NCI-H1417 (cell line): ENCODE measurements at places on chromosomes 12 and 14.

- no peak for DNase-seq
Measured at GRCh38 chr12:104348283-104348993, 44.9 kb downstream of the EID3 start.

DNA sequence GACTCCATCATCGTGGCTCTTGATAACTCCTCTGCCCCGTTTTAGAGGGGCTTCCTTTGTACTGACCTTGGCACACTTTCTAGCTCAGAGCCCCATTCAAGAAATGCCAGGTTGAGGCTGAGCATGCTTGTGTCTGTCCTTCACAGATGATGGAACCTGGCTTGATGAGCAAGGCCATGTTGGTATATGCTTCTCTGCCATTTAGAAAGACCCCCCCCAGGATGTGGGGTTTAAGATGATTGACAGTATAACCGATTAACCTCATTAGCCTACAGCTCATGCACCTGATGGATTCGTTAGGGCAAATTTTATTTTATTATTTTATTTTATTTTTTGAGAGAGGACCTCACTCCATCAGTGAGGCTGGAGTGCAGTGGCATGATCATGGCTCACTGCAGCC lies 21.0 kb downstream of the BATF start:
- no peak for DNase-seq

GRCh38 chr14:92412912-92413311 lies 89.9 kb downstream of the SLC24A4 start:
- no peak for DNase-seq

GRCh38 chr12:94182986-94183707 lies 34.8 kb downstream of the PLXNC1 start:
- DNase-seq: no peak

DNA sequence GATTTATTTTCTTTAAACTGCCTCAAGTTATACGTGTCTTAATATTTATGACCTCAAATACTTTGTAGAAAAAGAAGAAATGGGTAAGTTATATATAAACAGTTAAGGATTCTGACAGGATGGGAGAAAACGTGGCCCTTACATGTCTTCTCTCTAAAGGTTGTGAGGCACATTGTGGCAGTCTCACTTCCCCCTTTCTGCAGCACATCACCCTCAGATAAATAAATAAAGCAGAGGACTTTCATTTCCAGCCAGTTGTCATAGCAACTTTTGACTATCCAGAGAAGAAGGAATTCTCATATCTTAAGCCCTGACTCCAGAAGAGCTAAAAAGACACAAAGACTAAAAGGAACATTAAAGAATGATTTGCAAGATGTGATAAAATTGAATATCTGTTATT lies 28.8 kb upstream of the CEP83 start:
- DNase-seq: no peak

DNA sequence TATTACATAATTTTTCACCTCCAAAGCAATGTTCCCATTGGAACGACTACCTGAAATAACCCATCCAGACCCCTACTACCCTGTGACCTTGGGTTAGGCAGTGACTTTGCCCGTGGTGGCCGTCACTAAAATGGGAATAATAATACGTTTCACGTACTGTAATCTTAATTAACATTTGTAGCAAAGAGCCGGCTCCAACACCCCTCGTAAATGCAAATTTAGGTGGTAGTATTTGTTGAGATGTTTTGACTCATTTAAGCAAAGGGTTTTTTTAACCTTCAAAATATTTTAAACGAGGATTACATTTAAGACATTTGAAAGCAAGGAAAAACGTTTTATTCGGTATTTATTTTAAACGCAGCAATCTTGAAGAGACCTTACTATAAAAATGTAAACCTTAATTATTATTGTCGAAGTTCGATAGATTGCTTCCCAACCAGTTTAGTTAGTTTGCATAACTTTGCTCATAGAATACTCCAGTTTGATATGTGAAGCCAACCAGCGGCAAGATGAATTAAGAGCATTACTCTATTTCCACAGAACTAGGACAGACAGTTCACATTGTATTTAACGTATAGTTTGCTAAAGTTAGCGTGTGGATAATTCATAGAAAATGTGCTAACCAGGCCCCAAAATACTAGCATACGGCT lies 1.4 kb upstream of the ARID2 start:
- DNase-seq: peak; percentile 51

GRCh38 chr12:20883288-20883687 lies 72.8 kb downstream of the SLCO1B3 start:
- DNase-seq: no peak

DNA sequence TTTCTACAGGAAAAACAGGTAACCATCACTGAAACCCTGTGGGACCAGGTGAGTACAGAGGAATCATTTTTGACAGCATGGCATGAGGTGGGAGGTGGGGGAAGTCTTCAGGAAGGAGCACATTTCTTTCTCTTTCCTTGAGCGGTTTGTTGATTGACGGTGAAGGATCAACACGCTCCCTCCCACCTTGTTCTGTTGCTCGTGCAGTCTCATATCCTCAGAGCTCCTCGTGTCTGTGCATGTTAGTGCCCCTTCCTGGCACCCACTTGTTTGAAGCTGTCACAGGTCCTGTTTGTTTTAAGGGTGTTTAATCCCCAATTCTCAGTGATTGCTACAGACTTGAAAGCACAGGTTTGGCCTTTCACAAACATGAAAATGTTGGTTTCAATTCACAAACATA lies 4.4 kb downstream of the C12orf54 start:
- no peak for DNase-seq

DNA sequence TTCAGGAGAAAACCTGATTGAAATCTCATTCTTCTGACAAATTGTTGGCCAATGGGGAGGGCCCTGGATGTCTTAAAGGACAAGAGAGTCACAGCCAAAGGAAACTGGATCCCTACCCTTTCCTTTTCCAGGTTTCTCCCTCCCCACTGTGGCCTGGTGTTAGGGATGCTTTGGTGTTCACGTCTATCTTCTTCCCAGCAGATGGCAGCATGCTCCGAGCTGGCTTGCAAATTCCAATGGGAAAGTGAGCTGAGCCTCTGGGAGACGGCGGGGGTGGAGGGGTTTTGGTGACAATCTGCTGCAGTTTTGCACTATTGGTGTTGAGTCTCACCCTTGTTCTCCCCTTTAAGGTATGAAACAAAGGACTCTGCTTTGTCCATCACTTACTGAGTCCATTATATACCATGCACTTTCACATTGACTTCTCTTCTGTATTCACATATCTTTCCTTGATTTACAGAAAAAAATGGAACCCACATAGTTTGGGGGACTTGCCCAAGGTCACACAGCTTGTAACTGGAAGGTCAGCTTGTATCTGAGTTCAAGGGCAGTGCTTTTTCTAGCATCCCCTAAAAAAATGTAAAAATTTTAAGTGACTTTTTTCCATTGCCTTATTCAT lies 39.3 kb downstream of the CCDC177 start:
- DNase-seq: peak; percentile 85

- no peak for DNase-seq
Measured at GRCh38 chr14:92755495-92755894, 7.1 kb upstream of the LGMN start.

- DNase-seq: peak; percentile 64
Measured at GRCh38 chr14:100392356-100392755, 69.2 kb downstream of the SLC25A47 start.

DNA sequence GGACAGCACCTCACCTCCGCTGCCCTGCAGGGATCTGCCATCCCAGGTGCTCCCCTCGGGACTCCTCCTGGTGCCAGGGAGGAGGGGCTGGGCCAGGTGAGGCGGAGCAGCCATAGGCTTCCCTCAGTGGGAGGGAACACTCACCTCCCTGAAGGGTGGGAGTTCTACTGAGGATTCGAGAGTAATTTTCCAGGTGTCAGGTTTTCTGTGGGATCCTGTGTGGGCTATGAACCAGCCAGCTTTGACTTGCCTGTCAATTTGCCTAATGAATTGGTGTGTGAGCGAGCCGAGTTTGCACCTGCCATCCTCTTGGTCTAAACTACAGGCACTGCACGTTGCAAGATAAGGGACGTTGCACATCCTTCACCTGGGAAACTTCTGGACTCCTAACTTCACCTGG lies 50.3 kb downstream of the NOC4L start:
- no peak for DNase-seq

- peak; percentile 71 for DNase-seq
Measured at GRCh38 chr14:105315211-105315721, 718 bp downstream of the PACS2 start.

GRCh38 chr12:28824849-28825248 lies 324.2 kb upstream of the FAR2 start:
- no peak for DNase-seq

- DNase-seq: no peak
Measured at GRCh38 chr14:53881921-53882320, 74.7 kb downstream of the BMP4 start.

DNA sequence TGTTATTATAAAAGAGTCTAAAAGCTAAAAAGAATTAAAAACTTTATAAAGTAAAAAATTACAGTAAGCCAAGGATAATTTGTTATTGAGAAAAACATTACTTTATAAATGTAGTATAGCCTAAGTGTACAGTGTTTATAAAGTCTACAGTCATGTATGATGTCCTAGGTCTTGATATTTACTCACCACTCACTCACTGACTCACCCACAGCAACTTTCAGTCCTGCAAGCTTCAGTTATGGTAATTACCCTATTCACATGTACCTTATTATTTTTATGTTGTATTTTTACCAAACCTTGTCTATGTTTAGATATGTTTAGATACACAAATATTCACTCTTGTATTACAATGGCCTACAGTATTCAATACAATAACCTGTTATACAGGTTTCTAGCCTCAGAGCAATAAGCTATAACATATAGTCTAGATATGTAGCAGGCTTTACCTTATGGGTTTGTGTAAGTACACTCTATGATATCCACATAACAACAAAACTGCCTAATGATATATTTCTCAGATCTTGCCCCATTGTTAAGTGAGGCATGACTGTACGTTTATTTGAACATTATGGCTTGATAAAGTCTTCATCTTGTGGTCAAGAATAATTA lies 113.7 kb upstream of the KITLG start:
- DNase-seq: no peak

DNA sequence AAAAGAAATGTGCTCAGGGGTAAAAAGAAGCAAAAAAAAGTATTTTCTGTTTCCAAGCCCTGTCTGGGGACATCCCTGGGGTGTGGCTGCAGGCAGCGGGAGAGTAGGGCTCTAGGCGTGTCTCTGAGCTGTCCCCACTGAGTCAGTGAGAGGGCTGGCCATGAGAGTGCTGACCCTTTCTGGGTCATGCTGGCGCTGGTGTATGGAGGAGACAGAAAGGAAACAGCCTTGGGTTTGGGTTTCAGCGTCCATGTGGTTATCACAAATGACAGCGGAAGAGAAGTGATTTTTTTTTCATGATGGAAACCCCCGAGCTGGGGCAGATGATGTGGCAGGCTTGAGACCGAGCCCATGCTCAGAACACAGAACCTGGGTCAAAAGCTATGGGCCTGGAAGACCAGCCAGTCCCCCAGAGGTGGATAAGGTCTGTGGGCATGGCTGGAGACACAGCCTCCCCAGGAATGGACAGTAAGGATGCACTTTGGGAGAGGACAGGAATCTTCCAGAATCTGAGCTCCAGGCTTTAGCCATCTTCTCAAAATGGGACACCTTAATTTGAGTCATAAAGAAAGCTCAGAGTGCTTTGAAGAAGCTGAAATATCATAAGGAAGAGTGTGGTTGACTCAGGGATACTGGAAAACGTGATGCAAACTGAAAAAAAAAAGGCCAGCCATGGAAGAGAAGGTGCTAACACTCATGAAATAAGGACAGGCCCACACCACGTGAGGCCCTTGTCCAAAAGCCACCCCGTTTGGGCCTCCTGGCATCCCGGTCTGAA lies 36.2 kb downstream of the SYNE3 start:
- DNase-seq: no peak

GRCh38 chr12:55724226-55724939 lies 4.2 kb downstream of the RDH5 start:
- peak; percentile 51 for DNase-seq

- no peak for DNase-seq
Measured at GRCh38 chr12:106085213-106085612, 53.5 kb downstream of the NUAK1 start.

DNA sequence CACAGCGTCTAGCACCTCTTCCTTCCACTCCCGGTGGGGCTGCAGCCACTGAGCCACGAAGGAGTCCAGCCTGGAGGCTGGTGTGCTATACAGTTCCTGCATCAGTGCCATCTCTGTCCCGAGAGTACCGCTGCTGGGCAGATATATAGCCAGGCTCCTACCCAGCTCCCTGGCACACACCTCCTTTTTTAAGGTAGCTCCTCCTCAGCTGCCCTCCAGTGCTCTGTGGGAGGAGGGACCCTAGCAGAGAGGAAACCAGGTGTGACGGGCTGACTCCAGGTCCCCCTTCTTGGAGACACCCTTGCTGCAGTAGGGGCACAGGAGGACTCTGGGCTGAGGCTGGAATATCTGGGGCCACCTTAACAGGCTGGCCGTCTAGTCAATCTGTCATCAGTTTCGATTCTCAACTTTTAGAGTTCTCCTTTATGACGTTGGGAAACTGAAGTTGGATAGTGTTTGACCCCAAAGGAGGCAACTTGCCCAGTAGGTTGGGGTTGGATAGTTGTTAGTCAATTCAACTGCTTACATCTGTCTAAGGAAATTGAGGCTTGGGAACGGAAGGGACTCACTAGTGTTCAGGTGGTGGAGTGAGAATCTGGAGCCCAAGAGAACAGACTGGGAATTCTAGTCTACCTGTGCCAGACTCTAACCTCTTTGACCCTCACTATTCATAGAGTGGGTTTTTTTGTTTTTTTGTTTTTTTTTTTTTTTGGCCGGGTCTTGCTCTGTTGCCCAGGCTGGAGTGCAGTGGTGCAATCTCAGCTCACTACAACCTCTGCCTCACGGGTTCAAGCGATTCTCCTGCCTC lies at the start of gene OASL:
Gene OASL, minus strand, starts transcription at position 386 of the 808 bp plus-strand sequence. Its CDS starts 275 bp downstream, at position 111.
- no peak for DNase-seq

DNA sequence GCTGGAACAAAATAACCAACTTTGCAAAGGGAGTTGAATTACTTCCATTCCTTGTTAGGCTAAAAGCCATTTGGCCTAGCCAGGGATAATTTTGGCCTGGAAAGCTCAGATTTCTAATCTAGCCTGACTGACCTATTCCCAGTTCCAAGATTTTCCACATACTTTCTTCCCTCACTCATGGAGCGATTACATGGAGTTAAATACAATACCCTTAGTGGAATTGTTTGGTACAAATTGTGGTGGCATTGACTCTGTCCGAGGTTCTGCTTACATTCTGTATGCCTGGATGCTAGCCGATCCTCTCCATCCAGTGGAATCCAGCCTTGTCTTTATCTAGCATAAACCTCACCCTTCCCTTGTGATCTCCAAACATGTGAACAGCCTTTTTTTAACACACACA lies 965.1 kb downstream of the DIO2 start:
- no peak for DNase-seq

- DNase-seq: no peak
Measured at GRCh38 chr14:97602438-97603117, 805.4 kb downstream of the VRK1 start.

DNA sequence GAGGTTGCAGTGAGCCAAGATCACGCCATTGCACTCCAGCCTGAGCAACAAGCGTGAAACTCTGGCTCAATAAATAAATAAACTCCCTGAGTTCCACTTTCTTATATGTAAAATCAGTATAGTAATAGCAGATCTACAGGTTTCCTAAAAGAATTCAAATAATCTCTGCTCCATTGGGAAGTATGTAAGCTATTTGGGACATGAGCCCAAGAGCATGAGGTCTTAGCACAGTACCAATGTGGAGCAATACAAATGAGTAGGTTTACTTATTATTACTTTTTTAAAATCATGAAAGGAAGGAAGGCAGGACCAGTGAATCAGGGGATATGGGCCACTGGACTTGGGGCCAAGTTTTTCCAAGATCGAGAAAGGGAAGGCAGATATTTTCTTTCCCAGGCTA lies 216.9 kb upstream of the DIO2 start:
- no peak for DNase-seq

GRCh38 chr12:5022025-5022424 lies 21.7 kb upstream of the KCNA5 start:
- DNase-seq: no peak

GRCh38 chr12:21659383-21659782 lies 1.7 kb upstream of the LDHB start:
- no peak for DNase-seq
